ENCODE measurements at places on chromosomes 3 and 15. TPM values are rescaled to one million over a fixed set of nuclear protein-coding genes. Genes with fewer than 3 reads are reported as not detected.

ALPK3 gene
- total RNA-seq = 0.74 TPM

GUCA1C gene
- not detected for total RNA-seq

KCTD6 gene
- 10.2 TPM for total RNA-seq

CPEB1 gene
- 1.4 TPM for total RNA-seq

NEK10 gene
- 0.88 TPM for total RNA-seq

FGF12 gene
- total RNA-seq = 0.48 TPM

CCR3 gene
- not detected for total RNA-seq

ITPR1 gene
- 18.2 TPM for total RNA-seq

PCLAF gene
- 40.4 TPM for total RNA-seq

AP3S2 gene
- 48.6 TPM for total RNA-seq

ADAMTS17 gene
- 8.3 TPM for total RNA-seq

PCCB gene
- total RNA-seq = 67.0 TPM

PRR20G gene
- total RNA-seq = not detected

CIDEC gene
- total RNA-seq = 4.5 TPM

DZIP3 gene
- total RNA-seq = 6.8 TPM

GABRG3 gene
- not detected for total RNA-seq

P2RY14 gene
- total RNA-seq = 1.7 TPM

LSG1 gene
- 19.0 TPM for total RNA-seq

MINDY2 gene
- total RNA-seq = 16.9 TPM

LYZL4 gene
- total RNA-seq = not detected

HTR3E gene
- total RNA-seq = 0.13 TPM

OXSM gene
- total RNA-seq = 23.3 TPM

CCR8 gene
- 0.29 TPM for total RNA-seq

C2CD4A gene
- 3.7 TPM for total RNA-seq

ADCY5 gene
- total RNA-seq = 5.6 TPM

TPRG1 gene
- 1.8 TPM for total RNA-seq

TMEM108 gene
- total RNA-seq = 0.82 TPM

MRPL3 gene
- total RNA-seq = 60.4 TPM

CMC1 gene
- 41.5 TPM for total RNA-seq

MRPS25 gene
- total RNA-seq = 117 TPM

RTP4 gene
- 5.3 TPM for total RNA-seq
